BE2C (cell line): ENCODE measurements at places on chromosomes 4 and X.

GRCh38 chr4:169774466-169775445, 17.0 kb upstream of the HPF1 start:
- DNase-seq, result no peak

GRCh38 chrX:2159393-2159792, 341.4 kb downstream of the DHRSX start:
- no peak for DNase-seq

GRCh38 chr4:22356987-22357596, 158.8 kb downstream of the ADGRA3 start:
- no peak for DNase-seq

DNA sequence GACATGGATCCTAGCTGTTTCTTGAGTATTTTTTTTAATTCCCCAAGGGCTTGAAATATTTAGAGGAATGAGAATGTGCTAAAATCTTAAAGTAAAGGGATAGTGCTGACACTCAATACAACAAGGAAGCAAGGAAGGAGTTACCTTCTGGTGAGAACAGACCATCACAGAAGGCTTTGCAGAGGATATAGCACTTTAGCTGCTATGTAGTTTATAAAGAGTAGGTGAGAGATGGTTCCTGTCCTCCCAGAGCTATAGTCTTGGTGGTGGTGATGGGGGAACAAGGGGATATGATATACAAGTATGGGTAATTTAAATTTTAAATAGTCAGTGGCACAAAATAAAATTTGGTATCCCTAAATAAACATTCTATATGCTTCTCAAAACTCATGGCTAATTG, 47.6 kb downstream of the MTHFD2L start:
- no peak for DNase-seq
